ENCODE measurements at places on chromosomes 1 and 21.

GRCh38 chr1:177848577-177848976 lies 121.3 kb downstream of the SEC16B start:
- no peak for DNase-seq

GRCh38 chr1:197989058-197989457 lies 71.9 kb downstream of the LHX9 start:
- DNase-seq = no peak

GRCh38 chr1:229270547-229271447 lies at the start of gene RAB4A:
Gene RAB4A (plus strand): TSS chr1:229271111. CDS start chr1:229271340, 229 bp downstream.
- DNase-seq = peak; percentile 87

- no peak for DNase-seq
Measured at GRCh38 chr1:11918799-11919519, 7.3 kb downstream of the KIAA2013 start.

GRCh38 chr1:169110236-169110635 lies 3.7 kb downstream of the ATP1B1 start:
- no peak for DNase-seq

DNA sequence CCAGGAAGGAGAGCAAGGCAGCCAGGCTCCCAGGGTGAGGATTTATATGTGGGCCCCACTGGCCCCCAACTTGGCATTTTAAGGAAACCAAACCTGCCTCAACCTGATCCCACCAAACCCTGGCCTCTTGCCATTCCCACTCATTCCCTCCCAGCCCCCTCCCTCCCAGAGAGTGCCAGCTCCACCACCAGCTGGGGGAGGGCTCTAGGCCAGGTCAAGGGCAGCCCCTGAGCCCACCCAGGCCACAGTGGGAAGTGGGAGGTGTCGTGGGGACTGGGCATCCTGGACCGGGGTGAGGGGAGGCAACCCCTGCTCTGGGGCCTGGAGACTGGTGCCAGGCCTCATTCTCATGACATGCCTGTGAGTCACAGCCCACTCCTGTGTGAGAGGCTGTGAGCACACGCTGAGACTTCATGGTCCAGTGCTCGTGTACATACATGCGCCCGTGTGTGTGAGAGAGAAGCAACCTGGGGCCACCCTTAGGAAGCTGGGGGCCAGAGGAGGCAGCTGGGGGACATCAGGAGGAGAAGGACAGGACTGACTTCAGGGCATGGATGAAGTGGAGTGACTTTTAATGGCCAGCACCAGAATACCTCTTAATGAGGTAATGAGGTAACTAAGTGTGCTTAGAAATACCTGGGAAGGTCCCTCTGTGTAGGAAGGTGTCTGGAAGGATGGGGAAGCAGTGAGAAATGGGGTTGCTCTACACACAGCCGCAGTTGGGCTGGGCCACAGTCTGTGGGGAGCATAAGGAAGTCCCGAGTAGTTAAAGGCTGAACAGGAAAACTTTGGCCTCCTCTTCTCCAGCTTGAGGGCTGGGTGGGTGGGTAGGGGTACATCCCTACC lies at the start of gene S100A2:
TSS of gene S100A2 (minus strand) at position 316 of the 846 bp plus-strand sequence. CDS start 1,967 bp downstream, outside the sequence.
- DNase-seq = no peak
